ENCODE measurements at places on chromosomes 5 and 9.

DNA sequence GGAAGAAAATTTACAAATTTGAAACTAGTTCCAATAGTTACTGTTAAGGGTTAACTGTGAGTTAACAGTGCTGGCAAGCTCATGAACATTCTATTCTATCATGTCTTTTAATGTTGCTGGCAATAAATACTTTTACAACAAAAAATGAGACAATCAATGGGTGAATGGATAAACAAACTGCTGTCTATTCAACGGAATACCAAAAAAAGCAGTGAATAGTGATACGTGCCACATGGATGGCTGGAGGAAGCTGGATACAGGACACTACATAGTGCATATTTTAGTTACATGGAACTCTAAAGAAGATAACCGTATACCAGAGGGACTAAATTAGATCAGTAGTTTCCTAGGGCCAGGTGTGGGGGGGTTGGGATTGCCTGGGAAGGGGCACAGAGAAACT, 155.8 kb upstream of the RETREG1 start:
- DNase-seq = no peak

DNA sequence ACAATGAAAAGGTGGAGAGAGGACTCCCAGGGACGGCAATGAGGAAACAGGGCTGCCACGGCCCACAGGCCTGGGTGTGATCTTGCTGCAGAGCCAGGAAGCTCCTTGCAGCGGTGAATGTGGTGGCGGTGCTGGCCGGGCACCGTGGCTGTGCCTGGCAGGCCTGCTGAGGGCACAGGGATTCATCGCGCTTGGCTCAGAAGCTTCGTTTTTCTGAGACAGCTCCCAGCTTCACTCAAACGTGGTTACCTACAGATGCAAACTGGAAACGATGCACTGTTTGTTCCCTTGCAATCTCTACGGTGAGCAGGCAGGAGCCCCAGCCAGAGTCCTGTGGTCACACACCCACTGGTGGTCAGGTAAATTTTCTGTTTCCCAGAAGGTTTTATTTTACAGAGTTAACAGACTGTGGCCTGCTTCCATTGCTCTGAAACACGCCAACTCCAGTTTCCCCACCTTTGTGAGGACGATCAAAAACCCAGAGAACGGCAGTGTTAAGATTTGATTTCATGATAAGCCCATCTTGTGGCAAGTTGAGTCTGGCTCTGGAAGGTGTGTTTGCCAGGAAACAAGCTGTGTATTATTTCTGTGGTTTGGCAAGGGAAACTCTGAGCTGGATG, 183.9 kb downstream of the AUH start:
- DNase-seq = no peak

- DNase-seq = no peak
Measured at GRCh38 chr9:73104342-73104741, 47.3 kb upstream of the ANXA1 start.

GRCh38 chr9:6383551-6384225, 29.3 kb upstream of the UHRF2 start:
- no peak for DNase-seq

DNA sequence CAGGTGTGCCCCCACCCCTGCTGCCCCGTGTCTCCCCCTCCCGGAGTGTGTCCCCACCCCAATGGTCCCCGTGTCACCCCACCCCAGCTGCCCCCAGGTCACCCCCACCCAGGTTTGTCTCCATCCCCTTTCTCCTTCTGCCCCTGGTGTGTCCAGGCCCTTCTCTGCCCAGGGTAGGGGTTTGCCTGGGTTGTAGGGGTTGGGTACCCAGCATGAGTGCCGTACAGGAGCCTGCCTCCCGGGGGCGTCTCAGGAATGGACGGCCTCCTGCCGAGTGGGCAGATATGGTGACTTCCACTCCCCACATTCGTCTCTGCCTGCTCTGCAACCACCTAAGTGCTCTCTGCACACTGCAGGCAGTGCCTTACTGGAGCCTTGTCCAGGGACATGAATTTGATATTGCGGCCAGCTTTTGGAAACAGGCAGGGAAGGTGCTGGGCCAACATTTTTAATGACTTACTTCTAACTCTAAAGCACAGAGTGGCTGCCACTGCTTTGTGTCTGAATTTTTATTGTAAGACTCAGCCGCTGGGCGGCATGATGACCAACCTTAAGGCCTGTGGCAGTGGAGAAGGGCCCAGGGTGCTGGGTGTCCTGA, 6.7 kb downstream of the LRRC14B start:
- DNase-seq = no peak

GRCh38 chr5:26192486-26192885, 845.9 kb downstream of the CDH9 start:
- no peak for DNase-seq

- DNase-seq = no peak
Measured at GRCh38 chr5:92581249-92581648, 999.8 kb downstream of the NR2F1-AS1 start.

DNA sequence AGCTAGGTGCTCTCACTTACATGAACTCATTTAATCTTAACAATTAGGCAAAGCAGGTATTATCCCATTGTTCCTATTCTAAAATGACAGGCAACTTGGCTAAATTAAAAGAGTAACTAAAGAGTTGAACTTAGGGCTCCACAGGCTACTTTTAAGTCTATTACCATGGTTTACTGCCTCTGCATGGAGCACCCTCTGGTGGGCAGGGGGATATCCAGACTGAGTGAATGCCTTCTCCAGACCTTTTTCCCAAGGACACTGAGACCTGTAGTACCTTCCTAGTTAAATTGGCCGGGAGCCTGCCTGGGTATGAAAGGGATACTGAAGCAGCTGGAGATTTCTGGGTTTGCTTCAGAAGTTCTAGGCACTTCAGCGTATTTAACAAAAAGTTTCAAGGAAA, 238.1 kb downstream of the ELAVL2 start:
- no peak for DNase-seq

GRCh38 chr9:92414566-92414965, 9.7 kb downstream of the OMD start:
- DNase-seq = no peak

GRCh38 chr5:111200828-111201227, 23.4 kb upstream of the CAMK4 start:
- no peak for DNase-seq

- DNase-seq = no peak
Measured at GRCh38 chr9:119289740-119290433, 79.3 kb downstream of the BRINP1 start.

GRCh38 chr9:134566936-134567335, 74.7 kb upstream of the COL5A1 start:
- no peak for DNase-seq

GRCh38 chr9:117278471-117279035, 136.3 kb downstream of the ASTN2 start:
- no peak for DNase-seq

- no peak for DNase-seq
Measured at GRCh38 chr9:137972355-137972987, 94.9 kb downstream of the CACNA1B start.

- no peak for DNase-seq
Measured at GRCh38 chr5:78958672-78959445, 26.3 kb downstream of the ARSB start.

- no peak for DNase-seq
Measured at GRCh38 chr5:133828722-133829121, 139.7 kb downstream of the C5orf15 start.

- no peak for DNase-seq
Measured at GRCh38 chr5:142038735-142039134, 25.9 kb upstream of the GNPDA1 start.

- no peak for DNase-seq
Measured at GRCh38 chr5:142807372-142807911, 37.3 kb downstream of the ARHGAP26 start.

DNA sequence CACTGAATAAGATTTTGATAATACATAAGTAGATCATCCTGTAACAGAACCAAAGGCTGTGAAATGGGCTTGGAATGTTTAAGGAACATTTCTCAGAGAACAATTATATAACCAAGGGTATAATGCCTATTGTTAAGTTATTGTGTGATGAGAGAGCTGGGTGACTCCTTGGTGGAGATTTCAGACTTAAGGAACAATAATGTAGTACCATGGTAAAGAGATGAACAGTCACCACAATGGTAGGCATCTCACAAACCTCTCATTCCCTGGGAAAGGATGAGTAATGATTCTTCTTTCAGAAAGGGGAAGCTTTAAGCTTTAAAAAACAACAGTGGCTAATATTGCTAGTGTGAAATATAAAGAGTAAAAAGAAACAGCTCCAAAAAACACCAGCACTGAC, 147.4 kb downstream of the TRIM36 start:
- no peak for DNase-seq

DNA sequence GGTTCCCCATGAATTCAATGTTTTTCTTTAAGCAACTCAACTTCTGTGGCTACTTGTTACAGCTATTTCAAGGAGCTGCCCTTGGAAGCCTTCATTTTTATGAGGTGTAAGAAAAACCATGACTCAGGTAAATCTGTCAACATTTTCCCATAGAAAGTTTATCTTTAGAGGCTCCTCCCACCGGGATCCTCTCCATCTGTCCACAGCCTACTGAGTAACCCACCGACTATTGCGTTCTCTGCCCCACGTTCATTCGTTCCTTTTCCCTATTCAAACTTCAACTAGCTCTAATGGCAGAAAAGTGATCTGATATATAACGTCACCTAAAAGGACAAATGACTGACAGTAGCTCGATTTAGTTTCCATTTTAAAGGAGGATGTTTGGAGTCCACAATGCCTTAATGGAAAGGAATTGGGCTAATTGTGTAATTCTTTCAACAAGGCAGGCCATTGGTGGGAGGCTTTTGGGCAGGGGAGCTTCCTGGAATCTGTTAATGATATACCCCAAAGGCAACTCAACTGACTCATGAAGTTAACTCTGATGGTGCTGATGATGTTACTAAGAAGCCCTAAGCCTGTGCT, 29.3 kb upstream of the NR3C1 start:
- DNase-seq = no peak

GRCh38 chr5:27220752-27221151, 182.4 kb upstream of the CDH9 start:
- no peak for DNase-seq

DNA sequence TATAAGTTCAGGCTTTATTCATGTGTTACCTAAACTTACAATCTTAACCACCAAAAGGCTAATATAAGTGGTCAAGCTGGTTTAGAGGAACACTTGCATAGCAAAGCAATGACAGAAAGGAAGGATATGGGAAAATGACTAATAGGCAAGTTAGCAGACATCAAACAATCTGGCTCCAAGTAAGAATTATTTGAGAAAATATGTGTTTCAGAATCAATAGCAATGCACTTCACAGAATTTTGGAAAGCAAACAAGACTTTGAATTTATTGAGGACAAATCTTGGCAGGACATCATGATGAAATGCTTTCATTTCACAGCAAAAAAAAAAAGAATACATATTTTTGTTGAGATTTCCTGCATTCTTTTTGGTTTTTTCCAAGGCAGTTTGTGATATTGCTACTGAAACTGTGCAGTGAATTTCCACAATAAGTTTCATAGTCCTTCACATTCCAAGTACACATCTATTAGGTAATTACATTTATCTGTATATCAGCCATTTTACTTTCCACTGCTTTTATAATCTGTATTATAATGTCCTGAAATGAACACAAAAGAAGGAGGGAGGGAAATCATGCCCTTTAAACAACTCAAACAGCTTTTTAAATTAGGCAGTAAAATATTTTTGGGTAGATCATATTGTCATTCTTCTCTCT, 417.9 kb downstream of the NR2F1-AS1 start:
- DNase-seq = no peak

- no peak for DNase-seq
Measured at GRCh38 chr9:91712811-91713210, 237.2 kb downstream of the ROR2 start.

DNA sequence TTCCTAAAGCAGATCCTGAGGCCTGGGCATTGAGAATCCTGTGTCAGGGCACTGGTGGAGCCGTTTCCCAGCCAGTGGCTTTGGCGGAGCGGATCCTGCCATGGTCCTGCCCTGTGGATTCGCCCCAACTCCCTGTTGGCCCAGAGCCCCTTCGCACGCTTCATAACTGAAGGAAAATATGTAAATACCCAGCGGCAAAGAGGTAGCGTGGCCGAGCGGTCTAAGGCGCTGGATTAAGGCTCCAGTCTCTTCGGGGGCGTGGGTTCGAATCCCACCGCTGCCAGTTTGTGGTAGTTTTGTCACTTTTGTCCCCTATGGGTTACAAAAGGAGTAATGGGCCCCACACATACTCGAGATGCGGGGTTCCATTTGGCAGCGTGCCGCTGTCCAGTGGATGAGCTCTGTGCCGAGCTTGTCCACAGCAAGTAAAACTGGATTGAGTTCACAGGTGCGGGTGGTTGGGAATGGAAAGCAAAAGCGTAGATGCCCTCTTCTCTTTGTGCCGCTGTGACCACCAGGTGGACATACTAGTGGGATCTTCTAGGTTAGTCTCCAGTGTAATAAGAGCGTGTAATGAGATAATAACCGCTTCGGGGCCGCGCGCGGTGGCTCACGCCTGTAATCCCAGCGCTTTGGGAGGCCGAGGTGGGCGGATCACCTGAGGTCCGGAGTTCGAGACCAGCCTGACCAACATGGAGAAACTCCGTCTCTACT, 17.3 kb downstream of the TRIM7 start:
- DNase-seq = no peak

DNA sequence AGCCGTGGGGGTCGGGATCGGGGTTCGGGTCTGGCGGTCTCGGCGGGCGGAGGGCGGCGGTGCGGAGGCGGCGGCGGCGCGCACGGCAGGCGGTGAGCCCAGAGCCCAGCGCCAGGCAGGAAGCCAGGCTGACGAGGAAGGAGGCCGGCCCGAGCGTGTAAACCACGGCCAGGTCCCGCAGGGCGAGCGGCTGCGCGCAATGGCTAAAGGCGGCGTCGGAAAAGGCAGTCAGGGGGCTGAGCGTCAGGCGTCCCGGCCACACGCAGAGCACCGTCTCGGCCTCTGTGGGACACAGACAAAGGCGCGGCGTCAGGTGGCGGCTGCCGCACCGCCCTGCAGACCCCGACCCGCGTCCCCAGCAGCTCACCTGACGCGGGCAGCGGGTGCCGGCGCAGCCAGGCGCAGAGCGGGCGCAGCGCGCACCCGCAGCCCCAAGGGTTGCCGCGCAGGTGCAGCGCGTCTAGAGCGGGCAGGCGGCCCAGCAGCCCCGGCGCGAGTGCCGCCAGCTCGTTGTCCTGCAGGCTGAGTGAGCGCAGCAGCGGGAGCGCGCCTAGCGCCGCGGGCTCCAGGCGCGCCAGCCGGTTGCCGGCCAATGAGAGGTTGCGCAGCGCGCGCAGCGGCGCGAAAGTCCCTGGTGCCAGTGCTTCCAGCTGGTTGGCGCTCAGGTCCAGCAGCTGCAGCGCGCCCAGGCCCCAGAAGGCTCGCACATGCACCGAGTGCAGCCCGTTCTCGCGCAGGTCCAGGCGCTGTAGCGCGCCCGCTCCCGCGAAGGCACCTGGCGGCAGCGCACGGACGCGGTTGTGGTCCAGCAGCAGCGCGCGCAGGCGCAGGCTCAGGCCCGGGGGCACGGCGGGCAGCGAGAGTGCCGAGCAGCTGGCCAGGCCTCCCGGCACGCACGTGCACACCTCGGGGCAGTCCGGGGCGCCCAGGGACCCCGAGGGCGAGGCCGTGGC, 671 bp downstream of the LRRC26 start:
- DNase-seq = no peak

GRCh38 chr9:15423231-15423985, 732 bp downstream of the SNAPC3 start:
- DNase-seq = no peak

GRCh38 chr5:148416921-148417320, 33.2 kb downstream of the FBXO38 start:
- no peak for DNase-seq

Data from activated CD4-positive, CD25-positive, alpha-beta regulatory T cell treated with anti-CD3 and anti-CD28 coated beads, Interleukin-2, amount 50 U/mL, for 16 hours (primary cell).